ENCODE measurements at places on chromosomes 1 and 21.
A peak's percentile ranks its signal among the peaks of the same experiment; 100 is the strongest.

DNA sequence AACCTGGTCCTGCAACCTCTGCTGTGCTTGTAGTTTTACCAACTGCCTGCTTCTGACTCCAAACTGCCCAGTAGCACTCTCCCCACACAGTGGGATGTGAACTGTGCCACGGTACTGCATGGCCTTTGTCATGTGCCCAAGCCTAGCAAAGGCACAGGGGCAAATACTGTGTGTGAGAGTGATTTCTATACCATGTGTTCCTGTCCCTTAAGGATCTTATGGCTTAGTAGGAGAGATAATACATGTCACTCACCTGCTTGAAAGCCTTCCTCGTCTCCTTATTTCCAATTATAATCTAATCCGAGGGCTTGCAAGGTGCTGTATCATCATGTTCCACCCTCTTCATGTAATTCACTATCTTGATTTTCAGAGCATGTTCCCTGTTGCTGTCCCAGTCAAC, 51.3 kb downstream of the UBE4B start:
- no peaks in the 10 kb centered on the region for H3K27me3 ChIP-seq
- no peak overlapping the region for H3K27ac ChIP-seq
- no peak overlapping the region for H3K4me3 ChIP-seq
- no peak for DNase-seq

GRCh38 chr1:240811256-240811655, 199.3 kb upstream of the GREM2 start:
- H3K4me1 ChIP-seq, result no peaks in the 10 kb centered on the region
- H3K4me3 ChIP-seq, result no peak overlapping the region
- no peak for DNase-seq
- no peaks in the 10 kb centered on the region for H3K36me3 ChIP-seq
- no peaks in the 10 kb centered on the region for H3K27me3 ChIP-seq
- H3K27ac ChIP-seq, result no peak overlapping the region

GRCh38 chr1:46532498-46533178, 18.8 kb downstream of the KNCN start:
- H3K27me3 ChIP-seq, result peaks cover 58% of the 10 kb centered on the region
- no peaks in the 10 kb centered on the region for H3K36me3 ChIP-seq
- DNase-seq, result peak; percentile 46

DNA sequence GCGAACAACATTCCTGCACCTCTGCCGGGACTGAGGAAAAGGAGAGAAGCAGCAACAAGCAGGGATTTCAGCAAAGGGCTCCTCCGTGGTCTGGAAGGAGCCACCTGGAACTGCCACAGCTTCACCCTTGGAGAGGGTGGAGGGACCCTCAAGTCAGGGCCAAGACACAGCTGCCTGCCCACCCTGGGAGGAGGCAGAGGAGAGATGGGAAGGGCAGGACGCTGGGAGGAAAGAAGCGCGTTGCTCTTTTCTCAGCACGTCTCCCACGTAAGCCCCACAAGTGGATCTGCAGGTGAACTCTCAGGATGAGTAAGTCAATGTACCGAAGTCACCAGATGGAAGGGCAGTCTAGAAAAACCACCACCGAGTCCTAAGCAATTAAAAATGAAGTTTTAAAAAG, 39.6 kb downstream of the SLC19A1 start:
- H3K27me3 ChIP-seq, result peaks cover 3% of the 10 kb centered on the region
- no peaks in the 10 kb centered on the region for H3K36me3 ChIP-seq
- DNase-seq, result no peak

DNA sequence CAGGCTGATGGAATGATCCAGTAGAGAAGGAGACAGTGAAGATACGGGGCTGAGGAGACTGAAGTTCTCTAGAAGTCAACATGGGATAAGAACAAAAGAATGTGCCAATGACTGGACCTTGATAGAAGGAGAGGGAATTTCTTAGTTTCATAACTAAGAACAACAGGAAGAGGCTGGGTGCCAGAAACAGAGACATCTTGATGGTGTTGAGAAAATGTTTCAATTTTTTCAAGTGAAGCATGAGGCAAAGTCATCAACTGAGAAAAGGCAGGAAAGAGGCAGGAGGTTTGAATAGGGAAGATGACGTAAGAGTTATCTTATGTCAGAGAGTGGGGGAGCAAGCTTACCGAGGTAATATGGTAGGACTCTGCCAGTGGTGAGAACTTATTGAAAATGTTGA, 80.1 kb downstream of the SPAG17 start:
- H3K4me1 ChIP-seq, result no peaks in the 10 kb centered on the region
- no peaks in the 10 kb centered on the region for H3K36me3 ChIP-seq
- H3K27ac ChIP-seq, result no peak overlapping the region
- no peaks in the 10 kb centered on the region for H3K27me3 ChIP-seq

DNA sequence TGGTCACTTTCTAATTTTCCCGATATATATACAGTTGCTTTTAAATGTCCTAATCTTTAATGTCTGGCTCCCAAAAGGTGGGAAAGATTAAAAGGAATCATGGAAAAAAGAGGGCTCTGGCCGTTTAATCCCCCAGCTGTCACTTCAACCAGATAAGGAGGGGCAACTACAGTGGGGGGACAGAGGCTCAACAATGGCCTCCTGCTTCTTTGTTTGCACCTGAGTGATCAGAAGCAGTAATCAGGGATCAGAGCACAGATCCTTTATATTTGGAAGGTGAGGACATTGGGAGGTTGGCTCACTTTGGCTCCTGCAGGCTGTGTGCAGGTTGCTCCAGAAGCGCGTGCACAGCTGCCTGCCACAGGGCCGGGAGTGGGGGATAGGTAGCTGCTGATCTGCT, 212.8 kb downstream of the FMN2 start:
- H3K27ac ChIP-seq, result no peak overlapping the region
- DNase-seq, result no peak
- no peaks in the 10 kb centered on the region for H3K4me1 ChIP-seq
- H3K36me3 ChIP-seq, result no peaks in the 10 kb centered on the region

All from activated B cell treated with CpG ODN at 0.5 μM for 24 hours (primary cell).